ENCODE measurements at places on chromosomes 1 and 21. TPM values are rescaled to one million over a fixed set of nuclear protein-coding genes. Genes with fewer than 3 reads are reported as not detected.

The LY9 gene
- not detected for total RNA-seq

The PAQR6 gene
- total RNA-seq: 15.8 TPM

The FBLIM1 gene
- total RNA-seq: 7.9 TPM

The LTN1 gene
- 21.2 TPM for total RNA-seq

The PKP1 gene
- not detected for total RNA-seq

The PDPN gene
- total RNA-seq: 47.4 TPM

The AIRE gene
- total RNA-seq: not detected

The NPHS2 gene
- not detected for total RNA-seq

- no peak for DNase-seq
Observed at GRCh38 chr1:93614986-93615581, 66.6 kb downstream of the BCAR3 start.

DNA sequence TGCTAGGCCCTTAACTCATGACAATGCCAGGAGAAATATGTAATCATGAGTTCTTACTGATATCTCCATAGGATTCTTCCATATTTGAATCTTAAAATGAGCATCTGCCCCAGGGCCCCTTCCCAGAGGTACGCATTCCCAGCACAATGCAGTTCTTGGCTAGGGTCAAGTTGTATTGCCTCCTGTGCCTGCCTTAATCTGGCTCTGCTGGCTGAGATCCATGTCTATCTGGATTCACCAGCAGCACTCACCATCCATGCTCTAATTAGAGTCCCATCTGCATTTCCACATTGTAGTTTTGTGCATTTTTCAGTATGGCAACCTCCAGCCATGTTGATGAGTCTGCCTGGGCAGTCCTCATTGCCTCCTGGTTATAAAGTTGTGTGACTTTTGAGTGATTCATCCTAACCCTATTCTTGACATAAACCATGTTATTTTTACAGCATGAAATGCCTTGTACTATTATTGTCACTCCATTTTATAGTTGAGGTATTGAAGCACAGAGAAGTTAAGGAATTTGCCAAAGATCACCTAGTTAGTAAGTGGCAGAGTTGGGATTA is 55.9 kb downstream of the CAMSAP2 start:
- no peak for DNase-seq

DNA sequence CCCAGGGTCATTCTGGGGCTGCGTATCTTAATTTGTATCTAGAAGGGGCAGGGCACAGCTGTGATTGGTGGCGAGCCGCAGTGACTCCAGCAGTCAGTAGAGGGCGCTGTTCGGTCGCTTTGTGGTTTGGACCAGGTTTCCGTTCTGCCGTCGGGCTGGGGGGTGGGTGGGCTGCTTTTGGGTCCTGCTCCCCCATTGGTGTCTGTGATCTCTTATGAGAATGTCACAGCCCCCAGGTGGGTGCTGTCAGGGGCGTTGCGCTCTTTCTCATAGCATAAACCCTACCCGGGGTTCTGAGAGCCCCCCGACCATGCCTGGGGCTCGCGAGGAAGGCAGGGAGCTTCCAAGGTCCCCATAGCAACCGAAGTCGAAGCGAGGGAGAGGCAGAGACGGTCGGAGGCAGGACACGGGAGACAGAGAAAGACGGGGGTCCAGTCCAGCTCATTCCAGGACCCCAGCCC is 5.4 kb downstream of the TFF3 start:
- DNase-seq: peak; percentile 80

DNA sequence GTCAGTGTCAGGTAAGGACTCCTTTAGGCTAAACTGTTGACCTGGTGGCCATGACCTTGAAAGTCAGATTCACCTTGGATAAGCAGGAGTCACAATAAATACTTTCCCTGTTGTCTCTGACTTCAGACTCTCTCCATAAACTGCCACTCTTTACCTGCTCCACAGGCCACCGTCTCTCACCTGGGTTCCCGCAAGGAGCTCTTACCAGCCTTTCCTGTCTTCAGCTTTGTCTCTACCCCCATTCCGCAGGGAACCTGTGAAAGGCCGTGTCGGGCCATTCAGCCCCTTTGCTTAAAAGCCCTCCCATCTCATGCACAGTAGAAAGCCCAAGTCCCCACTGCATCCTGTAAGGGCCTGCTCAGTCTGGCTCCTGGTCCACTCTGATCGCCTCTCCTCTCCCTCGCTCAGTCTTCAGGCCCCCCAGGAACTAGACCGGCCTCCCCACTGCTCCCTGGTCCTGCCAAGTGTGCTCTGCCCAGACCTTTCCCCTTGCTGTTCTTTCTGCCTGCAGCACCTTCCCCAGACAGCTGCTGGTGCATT is 79.5 kb downstream of the ACTL8 start:
- no peak for DNase-seq

GRCh38 chr1:81439046-81439823 is 361.5 kb upstream of the ADGRL2 start:
- no peak for DNase-seq

- no peak for DNase-seq
Observed at GRCh38 chr1:174447866-174448530, at the start of gene GPR52. Gene GPR52 (plus strand): TSS chr1:174447964. CDS start chr1:174448112, 148 bp downstream.

DNA sequence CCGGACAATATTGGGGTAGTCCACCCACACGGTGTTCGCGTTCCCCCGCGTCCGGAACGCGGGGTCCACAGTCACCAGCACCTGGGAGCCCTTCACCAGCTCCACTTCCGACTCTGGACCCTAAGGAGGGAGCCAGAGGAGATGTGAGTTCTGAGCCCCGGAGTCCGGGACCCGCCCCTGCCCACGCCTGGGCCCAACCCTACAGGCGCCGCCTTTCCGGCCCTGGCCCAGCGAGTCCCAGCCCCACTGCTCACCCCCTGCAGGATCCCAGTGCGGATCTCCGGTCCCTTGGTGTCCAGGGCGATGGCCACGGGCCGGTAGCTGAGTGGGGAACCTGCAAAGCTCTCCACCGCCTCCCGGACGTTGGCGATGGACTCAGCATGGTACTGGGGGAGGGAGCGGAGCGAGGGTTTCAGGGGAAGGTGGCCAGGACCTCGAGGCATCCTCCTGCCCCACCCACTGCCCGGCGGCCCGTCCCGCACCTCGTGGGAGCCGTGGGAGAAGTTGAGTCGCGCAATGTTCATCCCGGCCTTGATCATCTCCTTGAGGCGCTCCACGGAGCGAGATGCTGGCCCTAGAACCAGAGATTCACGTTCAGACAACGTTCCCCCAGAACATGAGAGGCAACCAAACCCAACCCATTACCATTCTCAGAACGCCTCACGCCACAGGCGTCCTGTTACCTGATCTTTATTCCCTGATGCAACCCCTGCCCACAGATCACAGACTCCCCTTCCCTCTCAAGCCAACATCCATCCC is 5.9 kb downstream of the PKLR start:
- no peak for DNase-seq

GRCh38 chr1:32426489-32427255 is 32.4 kb upstream of the BSDC1 start:
- no peak for DNase-seq

GRCh38 chr1:153968408-153968807 is 706 bp downstream of the CREB3L4 start:
- no peak for DNase-seq

- no peak for DNase-seq
Observed at GRCh38 chr1:26015358-26015757, 6.2 kb upstream of the EXTL1 start.

DNA sequence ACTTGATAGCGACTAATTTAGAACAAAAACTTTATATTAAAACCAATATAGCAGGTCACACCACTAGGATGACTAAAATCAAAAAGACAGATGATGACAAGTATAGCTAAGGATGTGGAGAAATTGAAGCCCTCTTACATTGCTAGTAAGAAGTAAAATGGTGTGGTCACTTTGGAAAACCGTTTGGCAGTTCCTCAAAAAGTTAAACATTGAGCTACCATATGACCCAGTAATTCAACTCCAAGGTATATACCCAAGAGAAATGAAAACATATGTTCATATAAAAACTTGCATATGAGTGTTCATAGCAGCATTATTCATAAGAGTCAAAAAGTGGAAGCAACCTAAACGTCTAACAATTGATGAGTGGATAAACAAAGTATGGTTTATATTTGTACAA is 13.0 kb upstream of the SERINC2 start:
- DNase-seq: no peak

DNA sequence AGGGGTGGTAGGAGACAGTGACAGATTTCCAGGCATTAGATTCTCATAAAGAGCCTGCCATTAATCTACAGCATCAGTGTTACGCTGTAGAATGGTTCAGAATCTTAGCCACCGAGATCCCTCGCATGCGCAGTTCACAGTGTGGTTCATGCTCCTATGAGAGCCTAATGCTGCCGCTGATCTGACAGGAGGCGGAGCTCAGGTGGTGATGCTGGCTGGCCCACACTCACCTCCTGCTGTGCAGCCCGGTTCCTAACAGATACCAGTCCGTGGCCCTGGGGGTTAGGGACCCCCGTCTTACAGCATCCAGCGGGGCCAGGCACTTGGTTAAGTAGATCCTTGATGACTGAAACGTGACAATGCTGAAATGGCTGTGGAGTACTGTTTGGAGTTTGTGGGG is 163.6 kb upstream of the C1orf21 start:
- no peak for DNase-seq

DNA sequence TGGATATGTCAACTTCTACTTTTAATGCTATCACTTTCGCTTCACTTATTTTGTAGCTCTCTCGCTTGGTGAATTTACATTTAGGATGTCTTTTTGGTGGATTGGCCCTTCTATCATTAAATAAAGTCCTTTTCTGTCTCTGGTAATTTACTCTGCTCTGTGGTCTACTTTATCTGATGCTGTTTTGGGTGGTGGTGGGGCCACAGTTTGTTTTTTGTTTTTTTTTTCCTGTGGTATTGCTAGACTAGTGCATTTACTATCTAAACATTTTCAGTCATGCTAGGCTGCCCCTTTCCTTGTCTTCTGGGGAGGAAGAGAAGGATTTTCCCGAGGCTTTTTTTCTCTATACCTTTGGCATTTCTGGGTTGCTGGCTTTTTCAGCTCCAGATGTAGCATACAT is 18.1 kb upstream of the FCRLA start:
- no peak for DNase-seq

- DNase-seq: no peak
Observed at GRCh38 chr1:220526294-220526693, 1.6 kb upstream of the MARK1 start.

DNA sequence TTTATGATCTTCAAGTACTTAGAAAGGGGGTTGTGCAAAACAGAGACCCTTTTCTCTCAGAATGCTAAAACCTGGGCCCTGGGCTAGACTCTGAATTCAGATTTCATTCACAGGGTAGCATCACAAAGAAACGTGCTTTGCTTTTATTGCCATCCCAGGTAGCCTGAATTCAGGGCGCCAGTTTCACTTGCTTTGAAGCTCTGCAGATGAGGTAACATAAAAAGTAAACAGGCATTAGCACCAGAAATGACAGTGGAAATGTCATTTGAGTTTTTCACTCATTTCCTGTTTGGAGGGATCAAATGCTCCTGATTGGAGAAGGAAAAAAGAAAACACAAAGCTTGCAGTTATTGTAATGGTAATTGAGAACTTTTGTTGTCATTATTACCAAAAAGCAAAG is 2.6 kb downstream of the SYPL2 start:
- DNase-seq: no peak

DNA sequence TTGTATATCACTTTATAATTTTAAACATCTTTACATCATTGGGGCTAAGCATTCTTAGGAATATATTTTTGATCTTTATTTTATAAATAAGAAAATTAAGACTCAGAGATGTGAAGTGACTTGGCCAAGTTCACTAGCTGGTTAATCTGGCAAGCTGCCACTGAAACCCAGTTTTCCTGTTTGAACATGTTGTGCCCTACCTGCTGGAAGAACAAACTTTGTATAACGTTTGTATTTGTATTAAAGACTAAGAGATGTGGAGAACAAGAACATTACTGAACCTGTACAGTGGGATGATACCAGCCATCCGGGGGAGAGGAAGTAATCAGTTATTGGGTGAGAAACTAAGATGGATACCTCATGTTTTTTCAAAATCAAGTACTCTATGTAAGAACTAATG is 77.2 kb upstream of the SIPA1L2 start:
- DNase-seq: no peak

DNA sequence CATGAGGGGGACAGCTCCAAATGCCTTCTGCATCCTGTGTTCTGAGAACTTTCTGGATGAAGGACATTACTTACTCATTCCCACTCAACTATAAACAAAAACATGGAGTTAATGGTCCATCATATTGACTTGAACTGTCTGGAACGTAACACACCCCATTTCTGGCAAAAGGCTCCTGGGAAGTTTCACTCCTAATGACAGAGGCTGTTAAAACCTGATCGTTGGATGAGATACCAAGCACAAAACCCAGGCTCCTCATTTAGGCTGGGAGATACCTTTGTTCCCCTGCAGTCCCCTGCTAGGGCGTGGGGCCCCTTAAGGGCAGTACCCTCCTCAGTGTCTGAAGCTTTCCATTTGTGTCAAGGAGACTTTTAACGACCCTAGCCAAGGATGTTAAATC is 78.9 kb downstream of the RHOU start:
- DNase-seq: no peak

DNA sequence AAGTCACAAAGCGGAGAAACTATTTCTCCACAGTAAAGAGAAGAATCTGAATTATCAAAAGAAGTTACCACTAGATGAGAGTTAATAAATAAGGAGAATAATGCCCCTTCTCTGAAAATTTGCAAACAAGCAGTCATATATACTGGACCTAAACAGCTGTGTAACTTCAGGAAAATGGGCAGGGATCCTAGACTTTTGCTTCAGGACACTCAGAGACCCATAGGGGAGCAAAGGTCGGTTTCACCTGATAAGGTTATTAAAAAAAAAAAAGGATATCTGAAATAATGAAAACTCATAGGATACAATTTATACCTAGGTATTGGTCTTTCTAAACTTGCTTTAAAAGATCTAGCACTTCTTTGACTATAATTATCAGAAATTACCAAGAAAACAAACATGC is 191.4 kb downstream of the KCNH1 start:
- DNase-seq: no peak

GRCh38 chr1:107691540-107691939 is 273.4 kb downstream of the VAV3 start:
- no peak for DNase-seq

DNA sequence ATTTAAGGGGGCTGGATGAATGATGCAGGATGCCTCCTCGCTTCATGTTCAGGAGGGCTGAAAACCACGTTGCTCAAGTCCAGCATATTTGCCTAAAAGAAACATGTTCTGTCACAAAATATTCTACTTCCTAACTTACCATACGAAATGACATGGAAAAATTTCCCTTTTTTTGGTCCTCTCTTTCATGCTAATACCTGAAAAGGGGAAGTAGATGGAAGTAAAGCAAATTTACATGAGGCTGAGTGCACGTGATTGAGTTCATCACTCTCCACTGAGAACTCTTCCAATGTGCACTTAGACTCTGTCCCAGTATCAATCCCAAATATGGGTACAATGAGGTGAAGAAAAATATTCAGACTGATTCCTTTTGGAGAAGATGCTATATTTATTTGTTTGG is 23.0 kb downstream of the XCL2 start:
- no peak for DNase-seq

GRCh38 chr21:8989721-8990325 is 1531.6 kb upstream of the TPTE start:
- DNase-seq: no peak
